Endothelial cell of umbilical vein (primary cell): ENCODE measurements at places on chromosomes 6 and 20. TPM values are rescaled to one million over a fixed set of nuclear protein-coding genes. Genes with fewer than 3 reads are reported as not detected.
A peak's percentile ranks its signal among the peaks of the same experiment; 100 is the strongest.

The IL17A gene
- not detected in 2 replicates for total RNA-seq

DNA sequence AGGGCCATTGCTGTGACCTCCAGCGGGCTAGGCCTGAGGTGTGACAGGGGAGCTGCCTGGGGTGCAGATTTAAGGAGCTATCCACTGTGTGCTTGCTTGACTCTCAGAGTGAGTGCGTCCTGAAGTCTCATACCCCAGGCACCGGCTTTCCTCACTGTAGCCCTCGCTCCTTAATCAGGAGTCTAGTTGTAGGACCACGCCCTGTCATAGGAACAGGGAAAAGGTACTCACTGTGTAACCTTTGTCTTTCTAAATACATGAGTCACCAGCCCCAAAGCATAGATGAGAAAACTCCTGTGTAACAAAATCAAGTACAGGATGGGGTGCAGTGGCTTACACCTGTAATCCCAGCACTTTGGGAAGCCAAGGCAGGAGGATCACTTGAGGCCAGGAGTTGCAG lies 141.7 kb downstream of the TMEM242 start:
- no peak for DNase-seq
- peaks cover 9% of the 10 kb centered on the region for H3K36me3 ChIP-seq
- no peaks in the 10 kb centered on the region for H3K27me3 ChIP-seq
- no peaks in the 10 kb centered on the region for H3K4me1 ChIP-seq

GRCh38 chr20:11267131-11267761 lies 593.4 kb upstream of the JAG1 start:
- no peaks in the 10 kb centered on the region for H3K36me3 ChIP-seq
- H3K4me3 ChIP-seq = no peak overlapping the region
- peak; percentile 94 for DNase-seq
- peaks cover 23% of the 10 kb centered on the region for H3K4me1 ChIP-seq
- H3K27me3 ChIP-seq = no peaks in the 10 kb centered on the region

DNA sequence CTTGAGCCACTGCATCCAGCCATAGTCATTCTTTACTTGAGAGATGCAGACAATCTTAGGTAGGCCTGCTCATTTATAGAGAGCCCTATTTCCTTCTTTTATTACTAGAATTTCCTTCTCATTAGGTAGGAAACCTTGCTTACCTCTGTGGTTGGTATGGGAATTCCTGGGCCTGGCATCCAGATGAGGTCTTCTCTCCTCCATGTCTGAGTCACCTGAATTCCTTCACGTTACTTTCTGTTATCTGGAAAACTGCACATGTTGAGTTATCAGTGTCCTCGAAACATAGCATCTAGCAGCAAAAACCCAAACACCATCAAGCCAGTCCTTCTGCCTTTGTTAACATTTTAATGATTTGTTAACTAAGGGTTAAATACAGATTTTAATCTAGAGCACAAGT lies 2.2 kb downstream of the ZNFX1 start:
- peaks cover 22% of the 10 kb centered on the region for H3K4me1 ChIP-seq
- H3K4me3 ChIP-seq = no peak overlapping the region
- H3K36me3 ChIP-seq = peaks cover 24% of the 10 kb centered on the region
- DNase-seq = no peak

DNA sequence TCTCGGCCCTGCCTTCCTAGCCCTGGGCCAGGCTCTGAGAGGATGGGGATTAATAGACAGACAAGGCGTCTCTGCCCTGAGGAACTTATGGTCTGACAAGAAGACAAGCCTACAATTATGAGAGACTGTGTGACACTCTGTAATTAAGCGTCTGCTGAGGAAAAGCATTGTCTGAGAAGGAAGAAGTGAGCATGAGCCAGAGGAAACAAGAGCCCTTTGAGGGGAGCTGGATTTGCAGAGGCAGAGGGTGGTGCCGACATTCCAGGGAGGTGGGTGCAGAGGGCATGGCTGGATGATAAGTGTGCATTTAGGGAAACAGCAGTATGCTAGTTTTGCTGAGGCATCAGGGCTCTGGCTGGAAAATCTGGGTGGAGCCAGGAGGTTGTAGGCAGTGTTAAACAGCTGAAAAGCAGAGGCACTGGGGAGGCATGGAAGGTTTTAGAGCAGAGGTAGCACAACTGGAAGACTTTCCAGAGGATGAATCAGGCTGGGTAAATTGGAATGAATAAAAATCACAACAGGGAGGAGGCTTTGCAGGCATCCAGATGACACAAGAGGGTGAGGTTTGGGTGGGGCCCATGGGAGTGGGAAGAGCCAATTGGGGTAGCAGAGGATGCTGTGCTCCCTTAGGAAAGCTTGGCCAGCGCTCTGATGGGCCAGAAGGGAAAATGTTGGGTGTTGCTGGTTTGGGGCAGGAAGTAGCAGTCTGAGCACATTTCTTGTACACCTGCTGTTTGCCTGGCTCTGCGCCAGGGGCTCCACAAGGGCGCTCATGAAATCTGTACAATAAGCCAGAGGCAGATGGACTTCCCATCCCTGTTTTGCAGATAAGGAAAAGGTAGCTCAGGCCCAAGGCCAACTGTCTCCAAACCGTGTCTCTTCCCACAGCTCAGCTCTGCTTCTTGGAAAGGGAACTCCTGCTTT lies 74.0 kb upstream of the MYL9 start:
- no peak overlapping the region for H3K4me3 ChIP-seq
- peak overlapping the region; percentile 2 for H3K27ac ChIP-seq
- H3K36me3 ChIP-seq = no peaks in the 10 kb centered on the region
- peaks cover 74% of the 10 kb centered on the region for H3K4me1 ChIP-seq
- DNase-seq = peak; percentile 64
